Large intestine (tissue), 12 donors: ENCODE measurements at places on chromosomes 3 and 15.

DNA sequence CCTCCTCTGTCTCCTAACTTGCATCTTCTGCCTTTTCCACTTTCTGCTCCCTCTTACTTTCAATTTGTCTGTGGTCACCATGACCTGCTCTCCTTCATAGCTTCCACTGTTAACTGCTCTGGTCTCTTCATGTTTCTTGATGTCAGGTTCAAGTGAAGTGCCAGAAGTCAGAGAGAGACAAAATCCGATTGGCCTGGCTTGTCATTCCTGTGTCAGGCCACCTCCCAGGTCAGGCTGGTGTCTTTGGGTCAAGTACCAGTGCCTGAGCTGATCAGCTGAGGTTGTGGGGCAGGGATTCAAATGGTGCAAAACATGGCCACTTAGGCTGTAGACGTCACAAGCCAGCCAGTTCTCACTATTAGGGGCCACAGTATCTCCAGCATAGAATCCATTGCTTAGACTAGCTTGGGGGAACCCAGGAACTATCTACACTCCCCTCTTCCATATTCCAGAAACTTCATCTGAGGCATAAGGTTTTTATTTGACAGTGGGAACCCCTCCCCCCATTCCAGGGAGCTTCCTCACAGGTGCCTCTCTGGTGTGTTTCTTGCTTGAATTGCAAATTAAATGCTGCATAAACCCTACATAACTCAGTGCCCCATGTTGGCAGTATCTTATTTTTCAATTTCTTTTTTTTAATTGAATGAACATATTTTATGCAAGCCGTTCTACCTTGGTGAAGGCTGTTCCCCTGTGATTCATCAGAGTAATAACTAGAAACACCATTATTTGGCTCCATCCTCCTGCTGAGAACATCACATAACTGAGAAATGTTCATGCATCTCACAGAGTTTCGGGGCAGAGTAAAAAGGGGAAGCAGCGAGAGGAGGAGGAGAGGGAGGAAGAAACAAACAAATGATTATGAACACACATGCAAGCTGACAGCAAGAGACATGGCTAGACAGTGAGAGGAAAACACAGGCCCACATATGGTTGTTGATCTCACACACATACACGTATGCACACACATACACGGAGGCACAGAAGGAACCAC is 175.8 kb downstream of the TLE3 start:
- DNase-seq: no peak

DNA sequence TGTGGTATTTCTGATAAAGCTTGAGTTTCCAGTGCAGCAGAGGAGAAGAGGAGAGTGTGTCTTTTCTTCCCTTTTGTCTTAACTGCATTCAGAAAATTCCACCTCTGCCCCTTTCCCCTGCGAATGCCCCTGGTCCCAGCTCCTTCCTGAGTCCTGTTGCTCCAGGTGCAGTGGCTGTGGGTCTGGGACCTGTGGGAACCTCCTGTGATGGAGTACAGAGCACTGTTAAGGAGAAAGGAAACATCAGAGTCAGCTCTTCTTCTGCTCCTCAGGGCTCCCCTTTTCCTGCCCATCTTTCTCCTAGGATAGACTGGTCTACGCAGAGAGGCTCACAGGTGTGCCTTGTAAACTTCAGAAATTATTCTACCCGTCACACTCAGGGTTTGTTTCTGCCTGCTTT is 165.8 kb upstream of the ROPN1 start:
- no peak for DNase-seq

DNA sequence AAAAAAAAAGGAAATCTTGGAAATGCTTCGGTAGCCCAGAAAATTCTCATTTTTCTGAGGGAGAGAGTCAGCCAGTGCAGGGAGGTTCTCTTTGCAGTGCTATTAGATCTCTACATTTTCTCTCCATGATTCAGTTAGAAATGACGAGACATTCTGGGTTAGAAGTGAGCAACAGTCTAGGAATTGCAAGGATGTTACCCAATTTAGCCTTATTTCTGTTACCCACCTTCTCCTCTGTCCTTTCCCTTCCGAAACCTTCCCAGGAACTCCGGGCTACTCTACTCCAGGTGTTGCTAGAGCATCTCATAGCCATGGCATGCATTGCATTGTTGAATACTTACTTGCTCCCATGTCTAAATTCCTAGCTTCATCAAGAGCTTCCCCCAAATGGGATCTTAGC is 106.8 kb downstream of the EDEM1 start:
- DNase-seq: no peak

- DNase-seq: no peak
Measured at GRCh38 chr3:108133858-108134554, 43.2 kb upstream of the CD47 start.

- no peak for DNase-seq
Measured at GRCh38 chr3:60839246-60839645, 412.0 kb downstream of the FHIT start.

GRCh38 chr3:151321526-151321925 is 4.9 kb upstream of the GPR87 start:
- DNase-seq: no peak

- no peak for DNase-seq
Measured at GRCh38 chr15:50137330-50137761, 18.3 kb upstream of the ATP8B4 start.

GRCh38 chr3:170228093-170228766 is 6.0 kb downstream of the PRKCI start:
- no peak for DNase-seq

DNA sequence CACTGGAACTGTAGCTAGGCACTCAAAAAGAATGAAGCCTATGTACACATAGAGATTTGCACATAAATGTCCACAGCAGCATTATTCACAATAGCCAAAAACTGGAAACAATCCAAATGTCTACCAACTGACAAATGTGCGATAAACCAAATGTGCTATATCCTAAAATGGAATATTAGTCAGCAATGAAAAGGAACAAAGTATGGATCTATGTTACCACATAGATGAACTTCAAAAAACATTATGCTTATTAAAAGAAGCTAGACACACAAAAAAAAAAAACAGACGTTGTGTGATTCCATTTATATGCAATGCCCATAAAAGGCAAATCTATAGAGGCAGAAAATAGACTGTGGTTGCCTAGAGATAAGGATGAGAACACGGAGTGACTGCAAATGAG is 39.7 kb downstream of the SRGAP3 start:
- DNase-seq: no peak

- no peak for DNase-seq
Measured at GRCh38 chr15:69320977-69321554, 22.4 kb downstream of the PAQR5 start.

DNA sequence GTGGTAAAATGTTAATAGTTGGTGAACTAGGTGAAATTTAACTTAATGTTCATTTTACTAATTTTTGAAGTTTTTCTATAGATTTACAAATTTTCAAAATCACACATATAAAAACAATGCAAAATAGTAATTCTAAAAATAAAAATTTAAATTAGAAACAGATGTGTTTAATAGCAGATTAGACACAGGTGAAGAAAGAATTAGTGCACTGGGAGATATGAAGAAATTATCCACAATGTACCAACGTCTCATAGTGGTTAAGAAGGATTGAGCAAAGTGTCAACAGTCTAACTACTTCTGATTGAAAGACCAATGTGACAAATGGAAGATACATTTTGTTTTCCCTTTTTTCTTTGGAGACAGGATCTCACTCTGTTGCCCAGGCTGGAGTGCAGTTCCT is 26.5 kb downstream of the SPG11 start:
- DNase-seq: no peak

DNA sequence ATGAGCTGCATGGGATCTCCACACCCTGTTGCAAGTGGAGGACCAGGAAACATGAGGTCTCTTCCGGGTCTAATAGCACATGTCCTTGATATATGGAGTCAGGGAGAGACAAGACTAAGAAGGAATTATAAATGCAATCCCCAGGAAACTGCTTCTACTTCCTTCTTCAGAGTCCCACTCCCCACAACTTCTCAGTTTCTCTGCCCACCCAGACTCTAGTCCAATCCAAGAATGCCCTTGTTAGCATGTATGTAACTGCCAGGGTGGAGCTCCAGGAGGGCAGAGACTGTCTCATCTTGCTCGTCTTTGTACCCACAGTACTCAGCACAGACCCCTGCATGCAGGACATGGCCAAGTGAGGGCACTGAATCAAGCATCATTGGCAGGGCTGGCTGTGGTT is 8.3 kb downstream of the DAPK2 start:
- DNase-seq: no peak
